CD4-positive, alpha-beta T cell (primary cell): ENCODE measurements at places on chromosomes 11 and 22. TPM values are rescaled to one million over a fixed set of nuclear protein-coding genes. Genes with fewer than 3 reads are reported as not detected.

DNA sequence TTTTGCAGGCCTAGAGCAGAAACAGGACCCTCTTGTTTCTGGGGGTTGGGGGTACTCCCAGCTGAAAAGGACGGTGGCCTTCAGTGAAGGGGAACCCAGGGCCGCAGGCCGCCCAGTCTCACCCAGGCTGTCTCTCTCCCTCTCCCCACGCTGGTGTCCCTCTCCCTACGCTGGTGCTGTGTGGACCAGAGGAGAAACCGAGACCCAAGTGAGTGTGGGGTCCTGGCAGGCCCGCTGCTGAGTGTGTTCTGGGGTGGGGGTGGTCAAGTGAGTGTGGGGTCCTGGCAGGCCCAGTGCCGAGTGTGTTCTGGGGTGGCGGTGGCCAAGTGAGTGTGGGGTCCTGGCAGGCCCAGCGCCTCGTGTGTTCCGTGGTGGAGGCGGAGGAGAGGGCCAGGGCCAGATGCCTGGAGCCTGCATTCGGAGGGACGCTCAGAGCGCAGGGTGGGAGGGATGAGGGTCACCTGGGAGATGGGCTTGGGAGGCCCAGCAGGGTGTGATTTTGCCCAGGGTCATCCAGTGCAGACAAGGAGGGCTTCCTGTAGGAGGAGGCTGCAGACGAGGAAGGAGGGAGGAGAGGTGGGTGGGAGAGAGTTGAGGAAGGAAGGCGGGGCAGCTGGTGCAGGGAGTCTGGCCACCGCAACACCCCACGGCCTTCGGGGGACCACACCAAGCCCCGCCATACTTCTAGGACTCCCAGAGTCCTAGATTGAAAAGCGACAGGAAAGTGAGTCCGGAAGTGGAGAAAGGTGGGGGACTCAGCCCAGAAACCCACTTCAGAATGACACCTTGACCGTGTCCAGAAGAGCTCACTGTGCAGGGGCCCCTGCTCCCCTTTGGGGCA lies 10.3 kb downstream of the TNNT3 start:
- no peak for DNase-seq

Gene CHRM4
- 3.7 TPM for total RNA-seq

Gene RNF214
- 12.9 TPM for total RNA-seq

- no peak for DNase-seq
These were observed 21.0 kb downstream of the LDLRAD3 start for GRCh38 chr11:35964841-35965240.

GRCh38 chr11:69328231-69328630 lies 34.3 kb downstream of the MYEOV start:
- DNase-seq, result no peak

Gene GAL3ST3
- total RNA-seq, result not detected

Gene LRRC56
- 2.4 TPM for total RNA-seq

Gene ANKK1
- total RNA-seq, result 1.2 TPM

Gene KCNJ4
- total RNA-seq, result not detected

Gene OR5P2
- not detected for total RNA-seq

DNA sequence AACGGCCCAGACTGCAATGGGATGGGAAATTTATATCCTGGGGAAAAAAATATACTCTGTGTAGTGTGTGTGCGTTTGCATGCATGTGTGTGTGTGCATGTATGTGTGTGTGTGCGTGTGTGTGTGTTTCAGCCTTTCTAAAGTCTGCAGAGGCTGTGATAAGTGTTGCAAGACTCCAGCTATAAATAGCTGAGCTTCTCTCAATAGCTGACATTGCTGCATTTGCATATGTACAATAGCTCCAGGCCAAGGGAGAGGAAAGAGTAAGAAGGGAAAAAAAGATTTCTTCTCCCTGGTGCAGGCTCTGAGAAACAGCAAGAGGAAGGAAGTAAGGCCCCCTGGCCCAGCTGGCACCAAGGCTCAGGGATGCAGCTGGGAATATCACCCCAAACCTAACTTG lies 483.0 kb downstream of the MN1 start:
- no peak for DNase-seq

DNA sequence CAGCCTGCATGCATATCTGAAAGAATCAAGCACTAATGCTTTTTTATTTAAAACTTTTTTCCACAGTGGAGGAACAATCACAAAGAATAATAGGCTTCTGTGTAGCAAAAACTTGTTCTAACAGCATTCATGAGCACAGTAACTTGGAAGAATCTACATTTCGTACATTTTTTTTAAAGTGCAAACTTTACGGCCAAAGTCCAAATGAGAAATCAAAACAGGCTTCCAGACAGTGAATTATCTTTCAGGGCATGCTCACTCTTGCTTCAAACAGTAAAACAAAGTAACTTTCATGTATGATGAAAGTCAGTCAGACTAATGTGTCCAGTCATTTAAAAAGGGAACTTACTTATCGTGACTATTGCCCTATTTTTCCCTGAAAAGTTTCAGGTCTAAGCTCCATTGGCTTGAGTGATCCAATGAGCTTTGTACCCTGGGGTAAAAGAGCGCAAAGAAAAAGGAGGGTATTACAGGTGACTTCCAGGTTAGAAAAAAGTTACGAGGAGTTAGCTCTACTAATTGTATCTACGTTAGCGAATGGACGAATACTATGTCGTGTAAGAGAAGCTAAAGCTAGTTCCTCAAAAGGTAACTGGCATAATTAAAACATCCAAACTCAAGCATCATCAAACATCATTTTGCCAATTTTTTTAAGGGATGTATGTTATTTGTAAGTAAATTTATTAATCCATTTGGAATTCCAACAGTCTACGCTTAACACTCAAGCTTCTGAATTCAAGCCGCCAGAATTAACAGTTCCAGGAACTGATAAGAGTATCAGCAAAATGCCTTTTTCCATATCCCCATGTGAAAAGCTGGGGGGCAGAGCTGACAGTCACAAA lies 1.7 kb downstream of the PICALM start:
- no peak for DNase-seq

Gene GP1BB
- not detected for total RNA-seq

DNA sequence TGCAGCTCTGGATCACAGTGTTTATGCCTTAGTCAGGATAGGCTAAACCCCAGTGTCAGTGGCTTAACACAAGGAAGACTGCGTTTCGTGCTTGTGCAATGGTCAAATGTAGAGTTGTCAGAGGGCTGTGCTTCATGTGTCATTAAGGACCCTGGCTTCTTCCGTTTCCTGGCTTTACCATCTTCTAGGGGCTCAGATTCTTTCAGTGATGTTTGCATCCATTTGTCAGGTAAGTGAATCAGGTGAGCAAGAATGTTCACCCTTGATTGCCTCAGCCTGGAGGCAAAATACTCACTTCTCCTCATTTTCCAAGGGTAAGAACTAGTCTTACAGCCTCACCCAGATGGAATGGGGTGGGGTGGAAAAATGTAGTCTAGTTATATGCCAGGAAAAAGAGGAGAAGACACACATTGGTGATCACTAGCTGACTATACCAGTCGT lies 20.5 kb upstream of the AMOTL1 start:
- no peak for DNase-seq

DNA sequence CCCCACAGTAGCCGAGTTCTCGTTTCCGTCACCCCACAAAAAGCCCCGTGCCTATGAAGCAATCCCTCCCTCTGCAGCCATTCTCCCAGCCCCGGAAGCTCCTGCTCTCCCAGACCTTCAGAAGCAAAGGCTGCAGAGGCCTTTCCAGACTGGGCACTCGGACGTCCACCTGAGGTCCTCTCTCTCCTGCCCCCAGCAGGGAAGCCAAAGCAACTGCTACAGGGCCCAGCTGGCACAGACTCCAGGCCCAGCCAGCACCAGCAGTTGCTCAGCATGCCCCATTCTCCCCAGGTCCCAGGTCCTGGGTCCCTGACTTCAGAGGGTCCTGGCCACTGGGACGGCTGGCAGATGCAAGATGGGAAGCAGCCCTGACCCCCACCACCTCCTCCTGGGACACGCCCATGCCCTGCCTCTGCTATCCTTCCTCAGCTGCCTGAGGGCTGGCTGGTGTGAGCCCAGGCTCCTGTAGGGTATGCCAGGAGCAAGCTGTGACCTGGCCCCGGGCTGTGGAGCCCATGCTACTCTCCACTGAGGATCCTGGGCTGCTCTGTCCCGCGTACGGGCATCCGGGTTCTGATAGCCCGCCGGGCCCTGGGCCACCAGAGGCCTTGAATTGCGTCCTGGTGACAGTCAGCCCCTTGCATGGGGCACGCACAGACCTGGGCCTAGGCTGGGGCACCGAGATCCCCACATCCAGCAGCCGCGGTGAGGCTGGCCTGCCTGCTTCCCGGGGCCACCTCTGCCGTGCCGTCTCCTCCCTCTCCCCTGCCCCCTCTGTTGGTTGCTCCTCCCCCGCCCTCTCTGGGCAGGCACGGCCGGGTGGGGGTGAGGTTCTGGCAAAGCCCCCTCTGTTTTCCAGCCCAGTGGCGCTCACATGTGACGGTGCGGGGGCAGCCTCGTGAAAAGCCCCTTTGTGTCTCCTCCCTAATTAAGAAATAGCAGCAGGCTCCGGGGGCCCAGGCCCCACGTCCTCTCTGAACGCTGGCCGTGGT lies 1310.3 kb downstream of the BRD1 start:
- no peak for DNase-seq

Gene ZNRF3
- 0.38 TPM for total RNA-seq

DNA sequence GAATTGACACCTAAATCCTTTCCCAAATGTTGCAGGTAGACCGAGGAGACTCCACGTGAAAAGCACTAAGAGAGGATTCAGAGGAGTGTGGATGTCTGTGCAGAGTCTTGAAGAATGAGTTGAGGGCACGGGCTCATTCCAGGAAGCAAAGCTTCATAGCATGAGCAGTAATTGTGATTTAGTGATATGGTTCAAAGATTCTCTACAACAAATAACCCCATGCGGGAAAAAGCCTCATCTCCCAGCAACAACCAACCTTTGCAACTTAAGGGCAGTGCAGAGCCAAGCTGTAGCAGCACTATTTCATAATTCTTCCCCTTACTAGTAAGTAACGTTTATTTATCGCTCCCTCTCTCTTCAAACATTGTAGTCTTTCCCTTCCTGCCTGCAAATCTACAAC lies 87.5 kb upstream of the CLMP start:
- no peak for DNase-seq

GRCh38 chr11:14905104-14906033 lies 13.3 kb upstream of the CYP2R1 start:
- DNase-seq, result peak; percentile 68

DNA sequence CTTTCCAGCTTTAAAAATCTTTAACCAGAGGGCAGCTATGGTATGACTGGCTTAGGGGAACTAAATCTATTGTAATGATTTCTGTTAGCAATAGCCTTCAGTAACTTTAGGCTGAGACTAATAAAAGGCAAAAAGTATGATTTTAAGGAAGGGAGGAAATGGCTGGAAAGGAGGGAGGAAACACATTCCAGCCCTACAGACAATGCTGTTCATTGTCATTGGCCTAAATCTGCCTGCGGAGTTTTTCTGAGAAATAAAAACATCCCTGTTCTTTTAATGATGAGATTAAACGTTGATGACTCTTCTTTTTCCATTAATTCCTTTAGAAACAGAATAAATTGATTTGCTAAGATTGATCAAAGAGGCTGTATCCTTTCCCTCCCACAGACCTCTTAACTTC lies 99.6 kb upstream of the GRAMD1B start:
- no peak for DNase-seq

GRCh38 chr11:31827455-31828206 lies 16.5 kb upstream of the PAX6 start:
- no peak for DNase-seq

- DNase-seq, result no peak
These were observed 101.9 kb upstream of the ANO3 start for GRCh38 chr11:26229981-26230380.

- no peak for DNase-seq
These were observed 23.7 kb upstream of the CTR9 start for GRCh38 chr11:10727146-10727851.

DNA sequence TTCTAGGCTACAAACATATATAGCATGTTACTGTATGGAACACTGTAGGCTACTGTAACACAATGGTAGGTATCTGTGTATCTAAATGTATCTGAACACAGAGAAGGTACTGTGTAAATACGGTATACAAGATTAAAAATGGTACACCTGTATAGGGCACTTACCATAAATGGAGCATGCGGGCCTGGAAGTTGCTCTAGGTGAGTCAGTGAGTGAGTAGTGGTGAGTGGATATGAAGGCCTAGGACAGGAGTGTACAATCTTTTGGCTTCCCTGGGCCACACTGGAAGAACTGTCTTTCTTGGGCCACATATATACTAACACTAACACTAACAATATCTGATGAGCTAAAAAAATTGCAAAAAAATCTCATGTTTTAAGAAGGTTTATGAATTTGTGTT lies 21.4 kb downstream of the RNF141 start:
- no peak for DNase-seq

GRCh38 chr11:102485095-102485722 lies 32.6 kb upstream of the TMEM123 start:
- DNase-seq, result no peak

DNA sequence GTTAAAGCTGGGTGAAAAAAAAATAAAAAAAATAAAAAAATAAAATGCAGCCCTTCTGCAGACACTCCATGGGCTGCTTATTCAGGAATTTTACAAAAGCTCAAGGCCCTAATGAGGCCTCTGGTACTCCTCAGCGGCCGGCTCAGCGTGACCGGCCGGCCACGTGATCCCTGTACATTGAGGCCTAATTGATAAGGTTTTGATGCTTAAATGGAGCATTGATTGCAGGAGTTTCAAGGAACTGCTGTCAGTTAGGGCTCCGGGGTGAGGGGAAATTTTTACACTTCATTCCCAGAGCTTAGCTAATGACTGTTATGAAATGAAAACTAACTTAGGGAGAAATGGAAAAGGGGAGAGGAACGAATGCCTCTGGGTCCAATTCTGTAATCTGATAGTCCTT lies 368.8 kb upstream of the KIRREL3 start:
- no peak for DNase-seq

DNA sequence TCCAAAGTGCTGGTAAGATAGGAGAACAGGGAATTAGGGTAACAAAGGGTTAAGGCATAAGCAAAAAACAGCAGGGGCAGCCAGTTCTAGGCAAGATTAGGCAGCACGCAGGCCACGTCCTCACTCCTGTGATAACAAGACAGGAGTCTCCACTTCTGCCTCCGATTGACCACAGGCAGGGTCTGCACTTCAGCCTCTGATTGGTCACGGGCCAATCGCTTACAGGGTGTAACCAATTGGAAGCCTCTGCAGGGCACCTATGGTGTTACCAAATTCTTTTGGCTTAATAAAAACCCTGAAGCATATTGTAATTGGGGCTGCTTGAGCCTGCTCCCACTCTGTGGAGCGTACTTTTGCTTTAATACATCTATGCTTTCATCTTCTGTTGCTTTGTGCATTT lies 12.2 kb upstream of the GSTP1 start:
- no peak for DNase-seq

Gene MS4A6A
- total RNA-seq, result 3.3 TPM

- DNase-seq, result no peak
These were observed 2.6 kb upstream of the ENDOD1 start for GRCh38 chr11:95086836-95087570.

DNA sequence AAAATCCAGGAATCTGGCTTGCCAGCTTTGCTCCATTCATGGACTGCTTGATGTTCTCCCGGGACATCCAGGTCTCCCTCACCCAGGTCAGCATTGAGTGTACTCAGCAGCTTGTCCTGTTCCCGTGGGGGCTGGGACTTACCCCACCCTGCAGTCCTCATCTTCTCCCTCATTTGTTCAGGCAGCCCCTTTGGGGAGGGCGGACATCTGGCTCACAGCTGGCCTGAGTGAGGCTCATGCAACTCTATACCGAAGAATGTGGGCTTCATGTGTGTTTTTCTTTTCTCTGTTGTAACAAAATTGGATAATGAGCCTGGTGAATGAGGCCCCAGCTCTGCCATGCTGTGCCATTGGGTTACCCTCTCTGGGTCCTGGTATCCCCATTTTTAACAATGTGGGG lies 227.7 kb upstream of the TENM4 start:
- DNase-seq, result no peak
